ENCODE measurements at places on chromosomes 6 and 20.

DNA sequence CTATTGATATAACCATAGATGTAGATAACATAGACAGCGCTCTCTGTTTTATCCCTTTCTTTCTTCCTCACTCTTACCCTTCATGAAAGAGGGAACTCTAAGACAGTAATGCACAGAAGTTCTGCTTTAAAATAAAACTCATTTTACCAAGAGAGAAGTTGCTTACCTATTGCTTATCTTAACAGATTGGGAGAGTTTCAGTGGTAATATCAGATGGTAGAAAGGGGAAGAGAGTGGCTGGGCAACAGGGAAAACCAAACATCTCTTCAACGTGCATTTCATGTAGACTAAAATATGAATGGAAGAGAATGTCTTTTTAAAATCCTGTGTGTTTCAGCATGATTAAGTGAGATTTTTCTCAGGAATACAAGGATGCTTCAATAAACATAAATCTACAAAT lies 45.3 kb upstream of the SIRPG start:
- no peak for DNase-seq

- no peak for DNase-seq
Measured at GRCh38 chr6:133956416-133957049, 3.5 kb downstream of the TBPL1 start.

DNA sequence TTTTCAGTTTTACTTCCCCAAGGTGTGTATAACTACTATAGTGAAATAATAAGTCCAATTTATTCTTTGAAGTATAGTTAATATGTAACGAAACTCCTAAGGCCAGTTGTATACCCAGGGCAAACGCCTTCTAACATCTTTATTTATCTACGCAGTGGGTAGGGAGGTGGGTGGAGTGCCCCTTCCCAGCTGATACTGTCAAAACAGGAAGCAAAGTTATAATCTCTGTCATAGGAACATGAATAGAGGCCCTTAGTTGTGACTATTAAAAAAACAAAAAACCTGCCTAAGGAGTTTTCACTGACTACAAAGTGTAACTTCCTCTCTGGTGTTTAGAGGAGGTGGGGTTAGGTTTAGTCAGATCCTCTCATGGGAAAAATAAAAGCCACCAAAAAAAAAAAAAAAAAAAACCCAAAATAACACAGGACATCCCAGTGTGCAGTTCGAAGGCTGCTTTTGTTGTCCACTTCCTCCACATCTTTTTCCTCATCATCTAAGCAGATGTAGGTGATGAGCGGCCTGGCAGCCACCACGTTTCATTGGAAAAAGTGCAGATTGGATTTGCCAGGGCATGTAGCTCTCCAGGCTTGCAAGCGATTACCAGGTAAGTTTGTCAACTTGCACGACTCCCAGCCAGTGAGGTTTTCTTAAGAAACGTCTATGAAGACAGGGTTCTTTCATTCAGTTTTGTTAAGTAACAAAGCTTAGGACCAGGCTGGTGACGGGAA lies 58.7 kb downstream of the UTRN start:
- DNase-seq = no peak

- DNase-seq = peak; percentile 47
Measured at GRCh38 chr20:23889775-23890187, 10.2 kb upstream of the CST5 start.

DNA sequence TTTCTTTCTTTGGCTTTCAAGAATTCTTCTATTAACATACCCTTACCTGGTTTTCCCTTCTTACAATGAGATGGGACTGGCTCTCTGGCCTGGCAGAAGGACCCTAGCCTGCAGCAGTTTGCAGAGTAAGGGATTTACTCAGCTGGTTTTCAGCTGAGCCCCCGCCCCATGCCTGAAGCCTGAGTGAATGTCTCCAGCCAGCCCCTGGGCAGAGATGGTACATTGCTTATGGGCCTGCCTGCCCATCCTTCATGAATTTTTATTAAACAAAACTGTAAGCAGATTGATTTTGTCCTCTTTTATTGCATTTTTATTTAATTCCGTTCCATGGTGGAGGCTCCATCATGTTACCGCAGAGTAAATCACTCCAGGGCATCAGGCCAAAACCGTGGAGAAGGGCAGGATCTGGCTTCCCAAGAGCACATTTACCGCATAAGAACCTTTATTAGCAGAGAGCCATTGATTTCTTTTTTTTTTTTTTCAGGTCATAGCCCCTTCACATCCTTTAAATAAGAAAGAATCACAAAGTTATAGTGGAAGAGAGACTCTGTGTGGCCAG lies 316.2 kb downstream of the DHX35 start:
- no peak for DNase-seq

DNA sequence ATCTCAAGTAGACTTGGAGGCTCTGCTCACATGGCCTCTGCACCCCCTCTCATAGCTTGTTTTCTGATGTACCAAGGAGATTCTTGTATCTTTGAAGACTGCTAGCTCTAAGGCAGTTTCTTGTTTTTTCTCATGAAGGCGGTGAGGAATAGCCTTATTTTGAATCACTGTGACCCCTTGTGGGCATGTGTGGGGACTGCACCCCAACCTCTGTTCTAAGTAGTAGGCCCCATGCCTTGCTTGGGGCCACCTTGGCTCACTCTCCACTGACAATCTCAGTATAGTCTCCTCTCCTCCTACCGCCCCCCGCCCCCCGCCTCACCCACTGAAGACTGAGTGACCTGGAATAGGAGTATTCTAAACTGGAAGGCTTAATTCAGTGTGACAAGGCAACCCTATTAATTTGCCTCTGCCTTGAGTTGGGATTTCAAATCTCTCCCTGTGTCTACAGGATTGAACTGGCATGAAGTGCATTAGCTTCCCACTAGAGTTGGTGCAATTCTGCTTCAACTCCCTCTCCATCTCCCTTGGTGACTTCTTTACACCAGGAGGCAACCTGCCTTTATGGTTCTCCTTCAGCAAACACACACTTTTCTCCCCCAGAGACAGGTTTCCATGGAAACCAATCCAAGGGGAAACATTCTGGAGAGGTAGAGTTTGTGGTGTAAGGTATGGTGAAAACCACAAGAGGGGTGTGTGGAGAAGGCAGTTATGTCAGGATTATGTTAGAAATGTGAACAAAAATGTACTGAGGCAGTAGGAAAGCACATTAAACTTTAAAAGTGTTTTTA lies 75.4 kb upstream of the ECI2 start:
- peak; percentile 49 for DNase-seq

DNA sequence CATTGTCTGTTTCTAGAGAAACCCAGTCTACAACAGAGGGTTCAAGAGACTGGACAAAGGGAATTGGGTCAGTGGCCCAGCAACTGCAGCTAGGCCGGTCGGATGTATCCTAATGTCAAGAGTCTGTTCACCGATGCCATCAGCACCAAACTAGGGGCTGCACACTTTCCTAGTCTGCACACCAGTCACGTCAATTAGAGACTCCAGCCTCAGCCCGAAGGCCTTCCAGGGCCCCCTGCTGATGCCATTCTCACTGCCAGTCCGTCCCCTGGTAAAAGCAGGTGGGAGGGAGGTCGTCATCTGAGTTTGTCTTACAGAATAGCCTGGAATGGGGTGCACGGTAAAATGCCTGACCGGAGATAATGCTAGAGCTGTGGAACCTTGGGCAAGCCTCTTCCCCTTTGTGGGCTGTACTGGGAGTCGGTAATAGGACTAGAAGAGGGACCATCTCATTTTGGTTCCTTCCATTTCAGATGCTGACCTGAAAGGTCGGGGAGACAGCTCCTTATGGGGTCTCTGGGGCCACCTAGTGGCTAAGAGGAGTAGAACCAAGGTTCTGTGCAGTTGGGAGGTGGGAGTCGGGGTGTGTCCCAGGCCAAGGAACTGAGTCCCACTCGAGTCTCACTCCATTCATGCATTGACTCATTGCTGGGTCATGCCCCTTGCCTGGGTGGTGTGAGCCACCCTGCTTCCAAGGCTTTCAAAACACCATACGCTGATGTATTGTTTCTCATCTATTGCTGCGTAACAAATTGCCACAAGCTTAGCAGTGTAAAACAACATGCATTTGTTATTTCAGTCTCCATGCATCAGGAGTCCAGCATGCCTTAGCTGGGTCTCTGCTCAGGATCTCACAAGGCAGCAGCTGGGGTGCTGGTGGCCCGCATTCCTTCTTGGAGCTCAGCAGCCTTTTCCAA lies 5.1 kb downstream of the SOX12 start:
- peak; percentile 61 for DNase-seq

GRCh38 chr20:19881080-19881840 lies 123.2 kb downstream of the RIN2 start:
- no peak for DNase-seq

DNA sequence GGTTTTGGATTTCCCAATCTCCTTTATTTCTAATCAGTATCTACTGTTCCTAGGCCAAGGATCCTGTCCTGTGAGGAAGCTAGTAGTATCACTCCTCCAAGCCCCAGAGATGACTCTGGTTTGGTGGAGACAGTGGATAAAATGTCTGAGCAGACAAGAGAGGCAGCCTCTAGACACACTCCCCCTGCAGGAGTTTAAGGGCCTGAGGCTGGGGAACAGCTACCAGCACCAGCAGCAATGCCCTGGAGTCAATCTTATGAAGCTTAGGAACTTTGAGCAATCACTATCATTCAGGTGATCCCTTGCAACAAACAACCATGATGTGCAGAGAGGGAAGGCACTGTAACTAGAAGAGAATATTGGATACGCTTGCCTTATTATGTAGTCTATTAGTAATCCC lies 384.7 kb upstream of the ID4 start:
- no peak for DNase-seq

GRCh38 chr6:147467428-147467827 lies 41.1 kb upstream of the SAMD5 start:
- DNase-seq = no peak

- DNase-seq = peak; percentile 68
Measured at GRCh38 chr6:52407467-52407866, 12.7 kb upstream of the EFHC1 start.

- DNase-seq = no peak
Measured at GRCh38 chr20:53806683-53807401, 213.2 kb upstream of the ZNF217 start.

- DNase-seq = no peak
Measured at GRCh38 chr20:9143926-9144325, 75.0 kb downstream of the PLCB4 start.

GRCh38 chr6:26743157-26743821 lies 83.7 kb upstream of the ZNF322 start:
- DNase-seq = peak; percentile 89

- no peak for DNase-seq
Measured at GRCh38 chr6:124494956-124495664, 467.1 kb upstream of the RNF217 start.

DNA sequence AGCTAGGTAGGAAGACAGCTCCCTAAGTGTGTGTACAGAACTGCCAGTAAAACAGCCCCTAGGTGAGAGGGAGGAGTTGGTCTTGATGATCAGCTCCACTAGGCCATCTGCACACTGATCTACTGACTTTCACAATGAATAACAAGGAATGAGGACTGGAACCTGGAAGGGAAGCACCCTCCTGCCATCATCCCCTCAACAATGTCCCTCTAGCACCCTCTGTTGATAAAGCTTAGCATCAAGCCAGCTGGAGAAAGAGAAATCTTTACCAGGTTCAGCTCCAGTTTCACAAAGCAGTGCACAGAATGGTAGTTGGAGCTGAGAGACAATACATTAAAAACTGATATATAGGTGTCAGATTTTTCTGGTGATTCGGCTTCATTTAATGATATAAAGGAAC lies 57.2 kb upstream of the IRAK1BP1 start:
- peak; percentile 46 for DNase-seq

GRCh38 chr6:129490521-129491255 lies 219.3 kb downstream of the ARHGAP18 start:
- DNase-seq = peak; percentile 96

DNA sequence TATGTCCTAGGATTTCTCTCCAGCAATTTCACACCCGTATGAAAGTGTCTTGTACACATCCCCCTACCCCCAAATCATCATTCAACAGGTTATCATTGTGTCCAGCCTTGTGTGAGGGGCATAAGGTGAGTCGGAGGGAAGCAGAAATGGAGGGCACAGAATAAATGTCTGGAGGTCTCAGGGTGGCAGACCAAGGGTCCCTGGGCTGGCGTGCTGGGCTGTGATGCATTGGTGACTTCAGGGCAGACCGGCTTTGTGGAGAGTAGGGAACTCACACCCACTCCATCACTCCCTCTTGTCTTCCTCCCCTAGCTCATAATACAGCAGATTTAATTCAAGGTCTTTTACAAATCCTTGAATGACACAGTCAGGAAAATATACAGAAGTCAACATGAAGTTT lies 191.7 kb upstream of the PMEPA1 start:
- DNase-seq = no peak

GRCh38 chr20:57224641-57225138 lies 41.8 kb downstream of the BMP7 start:
- DNase-seq = peak; percentile 8

- DNase-seq = no peak
Measured at GRCh38 chr6:25487012-25487411, 165.0 kb upstream of the SCGN start.

DNA sequence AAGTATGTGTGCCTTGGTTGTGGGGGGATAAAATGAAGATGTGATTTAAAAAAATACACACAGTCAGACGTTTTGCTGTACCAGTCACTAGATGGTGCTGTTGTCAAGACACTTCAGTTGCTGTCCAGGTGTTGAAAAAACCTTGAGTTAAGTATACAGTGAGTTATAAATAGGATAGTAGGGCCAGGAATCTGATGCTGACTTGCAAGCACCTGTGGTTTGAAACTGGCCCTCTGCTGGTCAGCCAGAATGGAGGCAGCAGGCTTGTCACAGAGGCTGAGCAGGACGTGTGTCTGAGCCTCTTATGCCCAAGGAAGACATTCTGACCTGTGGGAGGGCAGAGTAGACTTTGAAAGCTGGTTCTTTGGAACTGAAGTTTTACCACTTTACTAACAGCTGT lies 27.8 kb downstream of the RNF8 start:
- DNase-seq = peak; percentile 58

DNA sequence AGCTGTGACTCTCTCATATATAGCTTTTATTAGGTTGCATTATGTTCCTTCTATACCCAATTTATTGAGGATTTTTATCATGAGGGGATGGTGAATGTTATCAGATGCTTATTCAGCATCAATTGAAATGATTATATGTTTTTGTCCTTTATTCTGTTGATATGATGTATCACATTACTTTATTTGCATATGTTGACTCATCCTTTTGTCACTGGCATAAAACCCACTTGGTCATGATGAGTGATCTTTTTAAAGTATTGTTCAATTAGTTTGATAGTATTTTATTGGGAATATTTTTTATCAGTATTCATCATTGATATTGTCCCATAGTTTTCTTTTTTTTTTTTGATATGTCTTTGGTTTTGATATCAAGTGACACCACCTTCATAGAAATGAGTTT lies 529.9 kb downstream of the MMUT start:
- DNase-seq = no peak

GRCh38 chr6:166708460-166708859 lies 81.4 kb upstream of the RPS6KA2 start:
- no peak for DNase-seq

GRCh38 chr20:12970372-12970821 lies 38.4 kb upstream of the SPTLC3 start:
- no peak for DNase-seq

DNA sequence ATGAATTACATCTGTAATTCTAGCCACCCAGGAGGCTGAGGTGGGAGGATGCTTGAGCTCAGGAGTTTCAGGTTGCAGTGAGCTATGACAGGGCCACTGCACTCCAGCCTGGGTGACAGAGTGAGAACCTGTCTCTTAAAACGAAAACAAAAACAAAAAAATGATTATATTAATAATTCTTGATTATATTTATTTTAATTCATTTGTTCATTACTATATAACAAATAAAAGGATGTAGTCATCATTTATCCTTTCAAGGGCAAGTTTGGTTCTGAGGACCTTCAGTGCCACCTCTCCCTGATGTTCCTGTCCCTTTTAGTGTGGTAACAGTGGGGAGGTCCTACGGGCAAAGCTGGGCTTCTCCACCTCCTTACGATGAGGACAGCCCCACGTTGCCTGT lies 167.1 kb upstream of the SCGN start:
- no peak for DNase-seq

Measured in HFFc6 (cell line).